Neuronal stem cell (in vitro differentiated cells): ENCODE measurements at places on chromosomes 12 and 14.
A peak's percentile ranks its signal among the peaks of the same experiment; 100 is the strongest.

GRCh38 chr12:119803381-119803791 lies 73.7 kb downstream of the CIT start:
- peak; percentile 38 for DNase-seq

DNA sequence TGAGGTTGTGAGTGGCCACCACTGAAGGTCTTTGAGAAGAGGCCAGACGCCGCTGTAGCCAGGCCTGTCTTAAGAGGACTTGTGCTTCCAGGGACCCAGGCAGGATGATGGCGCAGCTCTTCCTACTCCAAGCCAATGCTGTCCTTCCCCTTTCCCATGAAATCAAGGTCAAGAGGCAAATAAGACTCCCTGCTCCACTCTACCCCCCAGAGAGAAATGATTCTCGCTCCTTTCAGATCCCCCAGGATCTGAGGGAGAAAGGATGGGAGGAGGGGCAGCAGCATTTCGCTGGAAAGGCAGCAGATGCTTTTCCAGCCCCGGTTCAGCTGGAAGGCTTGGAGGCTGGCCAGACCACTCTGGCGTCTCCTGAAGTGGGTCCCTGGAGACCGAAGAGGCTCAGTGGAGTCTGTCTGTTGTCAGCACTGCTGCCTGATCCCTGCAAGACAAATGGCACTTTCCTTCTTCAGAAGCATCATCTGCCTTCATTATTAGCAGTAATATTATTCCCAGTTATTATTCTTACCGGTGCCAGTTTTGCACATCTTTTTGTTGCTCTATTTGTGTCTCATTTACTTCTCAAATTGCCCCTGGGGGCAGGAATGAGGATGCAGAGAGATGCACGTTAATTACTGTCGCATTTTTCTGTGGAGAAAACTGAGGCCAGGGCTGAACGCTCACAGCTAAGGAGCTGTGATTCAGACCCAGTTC lies 51.4 kb downstream of the C14orf132 start:
- no peak for DNase-seq

DNA sequence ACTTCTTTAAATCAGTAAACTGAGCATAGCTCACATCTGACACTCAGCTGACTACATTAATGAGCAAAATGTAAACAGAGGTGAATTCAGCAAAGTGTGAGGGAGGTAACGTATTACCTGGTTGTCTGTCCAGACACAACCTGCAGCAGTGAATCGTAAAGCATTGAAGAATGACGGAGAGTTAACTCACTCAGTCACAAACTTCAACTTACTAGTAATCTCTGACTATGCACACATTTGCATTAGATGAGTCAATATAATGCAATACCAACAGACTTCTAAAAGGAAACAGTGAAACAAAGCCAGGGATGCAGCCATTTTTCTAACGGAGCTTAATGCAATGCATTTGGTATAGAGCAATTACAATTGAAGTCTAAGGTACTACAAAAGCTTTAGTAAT lies 40.0 kb downstream of the STX2 start:
- DNase-seq, result no peak

- DNase-seq, result peak; percentile 68
These were observed 4.0 kb downstream of the VPS37B start for GRCh38 chr12:122891661-122892525.
